Stimulated activated CD4-positive, alpha-beta T cell treated with anti-CD3 and anti-CD28 coated beads, Interleukin-2, amount 100 ng/mL, for 24 hours (primary cell): ENCODE measurements at places on chromosomes 12 and 14.
A peak's percentile ranks its signal among the peaks of the same experiment; 100 is the strongest.

- no peak for DNase-seq
Observed at GRCh38 chr12:81863406-81863805, 104.3 kb upstream of the PPFIA2 start.

DNA sequence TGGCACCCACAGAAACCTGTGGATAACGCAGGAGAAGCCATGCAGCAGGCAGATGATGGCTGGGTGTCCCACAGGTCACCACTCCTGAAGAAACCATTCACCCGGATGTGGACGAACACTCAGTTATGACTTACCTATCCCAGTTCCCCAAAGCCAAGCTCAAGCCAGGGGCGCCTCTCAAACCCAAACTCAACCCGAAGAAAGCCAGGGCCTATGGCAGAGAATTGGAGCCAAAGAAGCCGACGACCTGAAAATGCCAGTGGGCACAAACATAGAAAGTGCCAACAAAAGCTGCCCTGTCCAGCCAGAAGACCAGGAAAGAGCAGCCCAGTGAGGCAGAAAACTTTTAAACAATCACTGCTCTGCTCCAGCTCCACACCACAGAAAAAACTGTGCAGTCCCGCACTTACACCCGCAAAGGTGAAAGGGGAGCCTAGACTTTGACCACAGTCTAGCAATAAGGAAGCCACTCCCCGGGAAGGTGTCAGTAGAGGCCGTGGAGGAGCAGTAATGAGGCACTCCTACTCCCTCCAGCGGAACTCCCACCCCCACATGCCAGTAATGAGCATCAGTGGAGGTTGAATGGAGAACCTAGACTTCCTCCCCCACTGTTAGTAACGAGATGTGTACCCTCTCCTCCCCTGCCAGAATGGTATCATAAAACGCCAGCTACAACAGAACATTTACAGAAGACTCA, 6.0 kb upstream of the ACVRL1 start:
- DNase-seq, result no peak

DNA sequence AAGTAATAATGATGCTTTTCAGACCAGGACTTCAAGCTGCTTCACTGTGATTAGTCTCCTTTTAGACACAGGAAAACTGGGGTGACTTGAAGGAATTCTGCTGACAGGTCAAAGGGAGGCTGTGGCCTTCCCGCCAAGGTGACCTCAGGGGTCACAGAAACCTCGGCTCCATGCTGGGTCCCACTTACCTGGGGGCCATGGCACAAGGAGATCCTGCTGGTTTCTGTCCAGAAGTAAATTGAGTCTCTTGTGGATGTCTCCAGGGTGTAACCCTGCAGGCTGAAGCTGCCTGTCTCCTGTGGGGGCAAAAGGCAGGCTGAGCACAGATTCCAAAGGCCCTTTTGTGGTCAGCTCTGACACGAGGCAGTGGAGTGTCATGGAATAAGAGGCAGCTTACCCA, 138.7 kb upstream of the MED13L start:
- no peak for DNase-seq

DNA sequence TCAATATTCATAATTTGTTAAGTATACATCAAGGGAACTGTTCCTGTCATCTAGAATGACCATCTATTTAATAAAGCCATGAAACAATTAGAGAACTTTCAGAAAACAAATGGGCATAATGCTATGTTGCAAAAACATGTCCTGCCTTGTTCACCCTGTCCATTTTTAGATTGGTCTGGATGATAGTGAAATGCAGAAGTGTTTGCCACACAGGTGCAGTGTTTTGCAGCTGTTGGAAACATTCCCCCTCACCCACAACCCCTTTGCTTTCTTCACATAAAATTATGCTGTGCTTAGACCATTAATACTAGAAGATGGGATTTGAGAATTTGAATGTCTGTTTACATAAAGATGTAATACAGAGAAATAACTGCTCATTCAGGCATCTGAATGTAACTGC, 36.5 kb downstream of the LEMD3 start:
- no peak for DNase-seq

GRCh38 chr14:65531148-65531547, 118.6 kb downstream of the FUT8 start:
- no peak for DNase-seq

GRCh38 chr14:76464856-76465255, 88.9 kb downstream of the ESRRB start:
- DNase-seq, result no peak

DNA sequence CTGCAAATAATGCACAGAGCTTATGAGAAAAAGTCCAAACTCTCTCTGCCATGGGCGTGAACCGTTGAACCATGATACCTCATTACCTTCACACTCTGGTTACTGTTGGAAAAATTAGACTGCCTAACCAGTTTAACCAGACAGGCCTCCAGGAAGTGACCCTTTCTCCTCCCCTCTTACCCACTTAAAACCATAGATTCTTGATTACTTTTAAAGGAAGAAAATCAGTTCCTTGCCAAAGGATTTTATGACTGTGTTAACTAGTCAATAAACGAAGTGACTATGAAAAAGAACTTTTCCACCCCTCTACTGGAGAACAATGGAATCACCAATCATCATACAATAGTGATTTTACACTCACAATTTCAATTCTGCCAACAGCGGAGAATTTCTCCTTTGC, 254.0 kb upstream of the ATP2B1 start:
- no peak for DNase-seq

DNA sequence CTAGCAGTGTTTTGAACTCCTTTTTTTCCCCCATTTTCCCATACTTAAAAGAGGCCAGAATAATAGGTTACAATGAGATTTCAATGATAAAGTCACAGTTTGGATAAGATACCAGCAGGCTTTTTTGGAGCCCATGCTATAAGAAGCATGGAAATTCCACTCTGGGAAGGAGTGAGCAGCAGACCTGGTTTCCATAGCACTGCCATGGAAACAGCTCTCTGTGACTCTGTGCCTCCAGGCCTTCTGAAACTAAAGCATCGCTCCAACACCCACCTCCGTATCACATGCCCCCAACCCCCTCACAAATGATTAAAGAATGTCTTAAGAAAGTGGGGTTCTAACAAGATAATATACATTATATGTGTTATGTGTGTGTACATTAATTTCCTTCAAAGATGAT, 165.0 kb downstream of the GRIN2B start:
- DNase-seq, result no peak

DNA sequence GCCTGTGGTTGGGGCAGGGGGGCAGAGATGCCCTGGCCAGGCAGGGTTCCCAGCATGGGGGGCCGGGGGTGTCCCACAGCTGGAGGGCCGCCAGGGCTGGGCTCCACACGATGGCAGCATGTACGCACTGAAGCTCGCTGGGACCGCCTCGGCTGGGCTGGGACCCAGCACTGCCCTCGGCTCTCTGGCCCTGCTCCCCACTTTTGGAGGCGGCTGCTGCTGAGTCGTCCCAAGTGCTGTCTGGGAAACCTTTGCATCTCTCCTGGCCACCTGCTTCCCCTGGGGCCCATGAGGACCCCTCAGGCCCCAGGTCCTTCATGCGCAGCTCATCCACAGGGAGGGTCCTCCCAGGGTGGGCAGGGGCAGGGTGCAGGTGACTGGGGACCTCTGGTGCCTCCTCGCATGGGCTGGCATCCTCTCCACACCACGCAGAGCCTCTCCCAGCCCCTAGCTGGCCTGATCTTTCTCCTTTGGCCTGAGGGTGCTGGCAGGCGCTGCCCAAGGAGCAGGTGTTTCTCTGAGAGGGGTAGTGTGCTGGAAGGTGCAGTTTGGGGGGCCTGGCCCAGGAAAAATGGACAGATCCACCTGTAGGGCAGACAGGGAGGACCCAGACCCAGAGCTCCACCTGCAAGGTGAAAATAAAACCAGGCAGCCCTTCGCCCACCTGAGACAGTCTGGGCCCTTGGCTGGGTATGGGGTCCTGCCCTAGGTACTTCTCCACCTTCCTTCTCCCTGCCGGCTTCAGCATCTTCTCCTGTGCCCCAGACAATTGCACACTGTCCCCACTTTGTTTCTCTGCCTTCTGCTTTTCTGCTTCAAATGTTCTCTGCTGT, 46.9 kb downstream of the DLK1 start:
- DNase-seq, result no peak

GRCh38 chr12:19615384-19615725, 176.1 kb downstream of the AEBP2 start:
- DNase-seq, result no peak

DNA sequence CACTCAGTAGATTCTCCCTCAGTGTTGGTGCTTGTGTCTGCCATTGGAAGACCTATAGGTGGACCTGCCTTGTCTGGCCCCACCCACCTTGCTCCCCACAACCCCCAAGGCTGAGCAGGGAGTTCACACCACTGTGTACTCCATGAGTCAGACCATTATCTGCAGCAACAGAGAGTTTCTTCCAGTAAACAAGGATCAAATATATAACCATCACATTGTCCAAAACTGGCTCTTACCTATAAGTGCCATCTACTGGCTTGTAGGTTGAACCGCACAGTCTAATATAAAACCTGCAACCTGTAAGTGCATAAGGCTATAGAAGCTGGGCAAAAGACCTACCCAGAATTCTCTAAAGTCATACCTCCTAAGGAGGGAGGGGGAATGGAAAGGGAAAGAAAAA, 7.9 kb downstream of the TAS2R13 start:
- no peak for DNase-seq

DNA sequence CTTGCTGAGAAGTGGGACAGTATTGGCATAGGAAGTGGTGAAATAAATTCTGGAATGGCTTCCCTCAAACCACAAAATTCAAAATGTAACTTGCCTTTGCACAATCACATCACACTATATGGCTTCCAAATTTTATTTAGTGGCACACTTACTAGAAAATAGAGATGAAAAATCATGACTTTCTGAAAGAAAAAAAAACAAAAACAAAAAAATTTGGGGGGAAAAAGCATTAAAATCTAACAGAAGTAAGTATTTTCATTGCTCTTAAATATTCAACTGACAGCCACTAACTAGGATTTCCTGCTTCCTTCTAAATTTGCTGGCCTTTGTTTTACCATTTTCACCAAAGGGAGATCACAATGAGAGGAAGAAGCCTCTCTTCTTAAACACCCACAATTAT, 23.0 kb downstream of the ATF7 start:
- DNase-seq, result no peak

DNA sequence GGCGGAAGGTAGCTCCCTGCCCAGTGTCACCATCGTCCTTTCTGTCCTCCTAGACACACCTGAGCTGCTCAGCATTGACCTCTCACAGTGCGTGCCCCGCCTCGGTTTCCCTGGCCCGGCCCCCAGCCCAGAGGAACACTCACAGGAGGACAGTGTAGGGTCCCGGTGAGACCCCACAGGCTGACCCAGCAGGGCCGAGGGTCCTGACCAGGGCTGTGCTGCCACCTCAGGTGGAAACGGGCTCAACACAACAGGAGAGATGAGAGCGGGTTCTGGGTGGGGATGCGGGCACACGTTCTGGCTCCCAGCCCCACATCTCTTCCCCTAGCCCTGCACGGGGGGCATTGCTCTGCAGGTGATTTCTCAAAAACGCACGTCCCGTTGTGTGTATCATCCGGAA, 98.1 kb downstream of the PIWIL1 start:
- DNase-seq, result no peak

- DNase-seq, result peak; percentile 66
Observed at GRCh38 chr14:65222440-65222858, 120.1 kb upstream of the MAX start.

GRCh38 chr12:55610598-55610997, 26.1 kb upstream of the OR10P1 start:
- DNase-seq, result no peak

DNA sequence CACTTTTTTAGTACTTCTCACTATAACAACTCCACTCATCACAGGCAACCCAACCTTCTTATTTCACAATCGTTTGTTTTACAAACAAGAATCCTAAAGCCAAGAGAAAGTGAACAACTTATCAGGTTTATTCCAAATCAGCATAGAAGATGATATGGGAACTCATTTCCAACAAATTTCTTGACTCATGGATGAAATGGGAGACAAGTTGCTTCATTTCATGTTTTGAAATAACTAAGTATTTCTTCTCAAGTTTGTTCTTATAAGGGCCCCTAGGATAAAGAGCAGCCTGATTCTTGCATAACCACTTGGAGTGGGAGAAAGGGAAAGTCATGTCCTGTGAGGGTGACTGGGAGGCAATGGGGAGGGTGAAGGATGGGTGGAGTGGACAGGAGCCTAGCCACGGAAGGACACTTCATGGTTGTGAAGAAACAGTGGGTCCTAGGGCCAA, 168.3 kb downstream of the DUSP6 start:
- no peak for DNase-seq

DNA sequence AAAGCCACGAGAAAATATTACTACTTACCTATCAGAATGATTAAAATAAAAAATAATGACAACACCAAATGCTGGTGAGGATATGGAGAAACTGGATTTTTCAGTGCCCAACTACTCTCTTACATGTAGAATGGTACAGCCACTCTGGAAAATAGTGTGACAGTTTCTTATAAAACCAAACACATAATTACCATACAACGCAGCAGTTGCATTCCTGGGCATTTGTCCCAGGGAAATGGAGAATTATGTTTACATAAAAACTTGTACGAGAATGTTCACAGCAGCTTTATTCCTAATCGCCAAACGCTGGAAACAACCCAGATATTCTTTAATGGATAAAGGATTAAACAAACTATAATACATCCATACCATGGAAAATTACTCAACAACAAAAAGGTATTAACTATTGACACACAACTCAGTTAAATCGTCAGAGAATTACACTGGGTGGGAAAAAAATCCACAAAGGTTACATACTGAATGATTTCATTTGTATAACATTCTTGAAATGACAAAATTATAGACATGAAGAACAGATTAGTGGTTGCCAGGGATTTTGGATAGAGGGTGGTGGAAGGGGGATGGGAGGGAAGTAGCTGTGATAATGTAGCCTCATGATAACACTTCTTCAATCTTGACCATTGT, 35.4 kb downstream of the TAOK3 start:
- no peak for DNase-seq

DNA sequence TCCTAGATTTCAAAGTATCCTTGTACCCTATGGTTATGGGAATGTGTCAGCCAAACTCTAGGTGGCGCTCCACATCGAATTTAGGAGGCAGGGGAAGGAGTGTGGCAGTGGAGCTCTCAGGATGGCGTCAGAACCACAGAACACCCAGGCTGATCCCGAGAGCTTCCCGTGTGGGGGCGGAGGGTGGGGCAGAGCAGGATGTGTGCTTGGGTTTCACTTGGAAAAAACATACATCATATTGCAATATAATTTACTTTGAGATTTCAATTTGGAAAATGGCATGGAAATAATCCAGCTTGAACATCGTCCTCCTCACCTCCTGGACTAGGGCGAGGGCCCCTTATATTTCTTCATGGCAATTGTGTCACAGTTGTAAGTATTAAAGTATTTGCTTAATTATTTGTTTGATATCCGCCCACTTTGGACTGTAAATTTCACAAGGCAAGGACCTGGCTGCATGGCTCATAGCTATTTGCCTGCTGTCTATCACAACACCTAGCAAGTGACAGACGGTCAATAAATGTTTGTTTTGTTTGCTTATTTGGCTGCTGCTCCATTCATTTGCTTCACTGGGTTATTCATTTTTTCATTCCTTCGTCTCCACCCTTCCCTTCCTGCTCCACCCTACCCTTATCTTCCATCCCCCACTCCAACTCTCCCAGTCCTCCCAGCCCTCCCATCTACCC, 221.5 kb upstream of the HMGA2 start:
- DNase-seq, result peak; percentile 57
